Smooth muscle cell of the umbilical artery (primary cell): ENCODE measurements at places on chromosomes 12 and 14. TPM values are rescaled to one million over a fixed set of nuclear protein-coding genes. Genes with fewer than 3 reads are reported as not detected.

The OLR1 gene
- total RNA-seq, result 0.23 and 5.0 TPM in 2 replicates

The FAM90A1 gene
- under 0.01 and 0.09 TPM in 2 replicates for total RNA-seq

The LPAR5 gene
- total RNA-seq, result not detected in 2 replicates

The SMIM41 gene
- 0.23 TPM in 1 of 2 replicates, not detected in the other for total RNA-seq

The FBRSL1 gene
- 3.0 and 8.4 TPM in 2 replicates for total RNA-seq

The OASL gene
- total RNA-seq, result 0.18 and 0.30 TPM in 2 replicates

The AMDHD1 gene
- 0.28 and 0.59 TPM in 2 replicates for total RNA-seq

The FAM222A gene
- total RNA-seq, result 0.30 and 0.42 TPM in 2 replicates

The SPX gene
- 0.89 and 1.9 TPM in 2 replicates for total RNA-seq

The MGAT4C gene
- total RNA-seq, result under 0.01 and 0.09 TPM in 2 replicates

The SELPLG gene
- total RNA-seq, result 0.89 and 2.2 TPM in 2 replicates

The GABARAPL1 gene
- 49.0 and 79.3 TPM in 2 replicates for total RNA-seq

The TAS2R20 gene
- total RNA-seq, result 3.9 and 6.6 TPM in 2 replicates

The CBLN3 gene
- 1.7 and 2.7 TPM in 2 replicates for total RNA-seq

The IGFBP6 gene
- 202 and 245 TPM in 2 replicates for total RNA-seq

The PRPH gene
- not detected in 2 replicates for total RNA-seq

The PRR4 gene
- 1.2 and 2.0 TPM in 2 replicates for total RNA-seq

The SIX1 gene
- 0.05 TPM in 1 of 2 replicates, not detected in the other for total RNA-seq

The ASB2 gene
- 2.1 and 4.2 TPM in 2 replicates for total RNA-seq

The TMEM179 gene
- total RNA-seq, result 0.18 TPM in 1 of 2 replicates, not detected in the other

The C1QL4 gene
- total RNA-seq, result 0.14 TPM in 1 of 2 replicates, not detected in the other

The DNAI7 gene
- total RNA-seq, result 0.09 TPM in 1 of 2 replicates, not detected in the other

The PDE3A gene
- 0.46 and 2.7 TPM in 2 replicates for total RNA-seq

The ETFRF1 gene
- 17.1 and 19.9 TPM in 2 replicates for total RNA-seq

The MON2 gene
- 63.8 and 75.6 TPM in 2 replicates for total RNA-seq

The A2M gene
- under 0.01 TPM in 1 of 2 replicates, not detected in the other for total RNA-seq

The ETFBKMT gene
- total RNA-seq, result 2.0 and 3.0 TPM in 2 replicates

The SERPINA1 gene
- total RNA-seq, result 0.30 and 0.32 TPM in 2 replicates

The GPR162 gene
- 2.1 and 2.6 TPM in 2 replicates for total RNA-seq

The SRRM4 gene
- total RNA-seq, result under 0.01 TPM in 1 of 2 replicates, not detected in the other

The PSMC1 gene
- total RNA-seq, result 184 and 223 TPM in 2 replicates

The PLCZ1 gene
- total RNA-seq, result 0.18 TPM in 1 of 2 replicates, not detected in the other

The DDIT3 gene
- 26.5 and 96.8 TPM in 2 replicates for total RNA-seq

The ADSS1 gene
- 7.7 and 12.2 TPM in 2 replicates for total RNA-seq

The E2F7 gene
- 2.4 and 17.9 TPM in 2 replicates for total RNA-seq

The MYF6 gene
- not detected in 2 replicates for total RNA-seq

The GLIPR1L2 gene
- 0.30 and 0.42 TPM in 2 replicates for total RNA-seq

The FKBP11 gene
- 32.1 and 40.5 TPM in 2 replicates for total RNA-seq

The MFAP5 gene
- total RNA-seq, result 5.3 and 57.4 TPM in 2 replicates

The GARIN6 gene
- total RNA-seq, result not detected in 2 replicates

The FSCB gene
- under 0.01 and 0.14 TPM in 2 replicates for total RNA-seq

The SLC17A8 gene
- total RNA-seq, result not detected in 2 replicates
